ENCODE measurements at places on chromosomes 1 and 21. TPM values are rescaled to one million over a fixed set of nuclear protein-coding genes. Genes with fewer than 3 reads are reported as not detected.

GRCh38 chr21:29105218-29105617 lies 25.2 kb upstream of the MAP3K7CL start:
- no peak for DNase-seq

GRCh38 chr1:165629848-165630628 lies 996 bp upstream of the MGST3 start:
- no peak for DNase-seq

The OR2T33 gene
- total RNA-seq, result not detected

DNA sequence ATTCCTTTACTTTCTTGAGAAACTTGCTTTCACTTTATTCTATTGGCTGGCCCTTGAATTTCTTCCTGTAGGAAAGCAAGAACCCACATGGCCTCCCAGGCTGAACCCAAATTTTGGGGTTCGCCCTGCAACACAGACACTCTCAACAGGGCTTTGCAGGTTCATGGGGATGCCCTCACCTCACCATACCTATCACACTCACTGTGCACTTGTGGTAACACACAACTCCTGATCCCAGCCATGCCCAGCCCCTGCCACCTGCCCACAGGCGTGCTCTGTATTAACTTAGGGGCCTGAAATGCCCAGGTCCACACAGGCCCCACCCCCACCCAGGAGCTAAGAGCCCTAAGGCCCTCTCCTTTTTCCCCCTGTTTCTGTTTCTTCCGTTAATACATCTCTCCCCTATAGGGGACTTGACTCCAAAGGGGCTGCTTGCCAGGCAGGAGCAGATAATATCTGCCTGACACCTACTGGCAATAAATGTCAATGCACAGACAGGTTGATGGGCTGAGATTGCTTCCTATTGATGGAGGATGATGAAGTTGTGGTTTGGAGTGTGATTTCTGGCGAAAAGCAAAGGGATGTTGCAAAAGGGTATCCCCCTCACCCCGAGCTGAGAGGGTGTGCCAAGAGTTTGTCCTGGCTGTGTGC lies 171.5 kb downstream of the AJAP1 start:
- no peak for DNase-seq

DNA sequence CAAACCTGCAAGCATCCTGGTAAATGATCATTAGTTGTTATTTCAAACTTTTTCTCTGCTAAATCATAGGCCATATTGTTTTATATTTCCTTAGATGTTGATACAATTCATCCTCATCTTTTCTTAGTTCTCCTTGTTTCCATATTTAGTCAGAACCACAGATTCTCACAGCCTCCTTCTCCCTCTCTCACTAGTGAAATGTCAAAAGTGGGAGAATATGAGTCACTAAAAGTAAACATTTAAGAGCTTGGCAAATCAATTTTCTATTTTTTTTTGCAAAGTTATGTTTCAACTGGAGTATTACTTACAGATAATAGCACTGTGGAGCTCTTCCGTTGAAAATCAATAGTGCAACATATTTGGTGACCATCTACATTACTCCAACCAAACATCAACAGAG lies 308.8 kb downstream of the COL11A1 start:
- no peak for DNase-seq

GRCh38 chr1:231392389-231393131 lies 29.5 kb downstream of the EGLN1 start:
- DNase-seq, result no peak

GRCh38 chr1:93516164-93516563 lies 68.2 kb downstream of the FNBP1L start:
- no peak for DNase-seq

- no peak for DNase-seq
These were observed 5.2 kb downstream of the ITPKB start for GRCh38 chr1:226733876-226734275.

- no peak for DNase-seq
These were observed 3.1 kb downstream of the LRP8 start for GRCh38 chr1:53324728-53325297.

GRCh38 chr1:180083164-180083563 lies 71.5 kb upstream of the QSOX1 start:
- no peak for DNase-seq

DNA sequence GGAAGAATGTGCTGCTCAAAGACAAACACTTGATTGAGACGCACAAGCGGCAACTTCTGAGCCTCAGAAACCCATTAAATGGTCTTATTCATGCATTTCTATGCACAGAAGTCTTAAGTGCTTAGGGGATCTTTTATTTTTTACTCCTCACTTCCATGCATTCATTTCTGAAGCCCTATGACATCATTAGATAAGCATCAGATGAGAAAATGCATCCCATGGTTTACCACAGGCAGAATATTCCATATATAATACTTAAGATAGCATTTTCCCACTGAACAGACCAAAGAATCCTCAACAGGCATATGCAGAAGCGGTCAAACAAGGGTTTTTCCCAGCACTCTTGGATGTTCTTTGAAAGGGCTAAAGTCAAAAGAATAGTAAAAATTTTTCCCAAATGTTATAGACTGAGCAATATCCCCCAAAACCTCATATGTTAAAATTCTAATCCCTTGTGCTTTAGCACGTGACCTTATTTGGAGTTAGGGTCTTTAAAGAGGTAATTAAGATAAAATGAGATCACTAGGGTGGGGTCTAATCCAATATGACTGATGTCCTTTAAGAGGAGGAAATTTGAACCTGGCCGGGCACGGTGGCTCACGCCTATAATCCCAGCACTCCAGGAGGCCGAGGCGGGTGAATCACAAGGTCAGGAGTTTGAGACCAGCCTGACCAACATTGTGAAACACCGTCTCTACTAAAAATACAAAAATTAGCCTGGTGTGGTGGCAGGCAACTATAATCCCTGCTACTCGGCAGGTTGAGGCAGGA lies 22.6 kb upstream of the FAM89A start:
- DNase-seq, result no peak

The FAM151A gene
- not detected for total RNA-seq

The SLAMF7 gene
- total RNA-seq, result 0.78 TPM

DNA sequence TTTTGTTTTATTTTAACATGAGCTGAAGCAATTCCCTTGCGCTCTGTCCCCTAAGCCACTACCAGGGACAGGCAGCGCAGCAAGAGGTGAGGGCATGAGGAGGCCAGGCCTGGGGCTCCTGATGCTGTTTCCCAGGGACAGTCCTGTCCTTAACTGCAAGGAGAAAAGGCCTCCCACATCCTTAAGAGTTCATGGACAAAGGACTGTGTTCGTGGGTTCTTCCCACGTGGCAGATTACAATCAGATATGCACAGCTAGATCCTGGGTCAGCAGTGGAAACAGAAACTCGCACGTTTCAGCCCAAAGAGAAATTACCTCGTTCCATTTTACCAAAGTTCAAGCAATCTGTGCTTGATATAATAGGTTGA lies 85.8 kb downstream of the MIS18A start:
- DNase-seq, result no peak

The KCNA2 gene
- 0.78 TPM for total RNA-seq

- no peak for DNase-seq
These were observed 49.7 kb downstream of the SLX9 start for GRCh38 chr21:44989537-44989886.

The OLIG2 gene
- not detected for total RNA-seq

- DNase-seq, result no peak
These were observed 49.4 kb downstream of the TMCO4 start for GRCh38 chr1:19750101-19750881.

- no peak for DNase-seq
These were observed 3.3 kb upstream of the SSBP3 start for GRCh38 chr1:54409156-54410142.

Measured in CD4-positive, alpha-beta T cell (primary cell).